GM04504 (cell line): ENCODE measurements at places on chromosomes 7 and 10.

GRCh38 chr10:97546456-97547270 lies 25.9 kb upstream of the ANKRD2 start:
- DNase-seq, result no peak

DNA sequence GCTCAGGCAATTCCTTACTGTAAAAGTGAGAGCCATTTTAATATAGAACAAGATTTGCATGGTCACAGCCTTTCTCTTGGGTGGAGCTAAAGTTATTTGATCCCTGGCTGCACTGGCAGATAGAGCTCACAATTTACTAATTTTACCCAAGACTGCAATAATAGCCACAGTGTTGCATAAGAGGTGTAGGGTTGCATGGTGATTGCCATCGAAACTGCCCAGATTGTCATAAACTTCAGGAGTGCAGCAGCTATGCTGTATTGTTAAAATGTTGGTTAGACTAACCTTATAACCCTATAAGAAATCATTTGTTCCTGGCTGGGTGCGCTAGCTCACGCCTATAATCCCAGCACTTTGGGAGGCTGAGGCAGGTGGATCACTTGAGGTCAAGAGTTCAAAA lies 50.0 kb downstream of the VCL start:
- peak; percentile 58 for DNase-seq

DNA sequence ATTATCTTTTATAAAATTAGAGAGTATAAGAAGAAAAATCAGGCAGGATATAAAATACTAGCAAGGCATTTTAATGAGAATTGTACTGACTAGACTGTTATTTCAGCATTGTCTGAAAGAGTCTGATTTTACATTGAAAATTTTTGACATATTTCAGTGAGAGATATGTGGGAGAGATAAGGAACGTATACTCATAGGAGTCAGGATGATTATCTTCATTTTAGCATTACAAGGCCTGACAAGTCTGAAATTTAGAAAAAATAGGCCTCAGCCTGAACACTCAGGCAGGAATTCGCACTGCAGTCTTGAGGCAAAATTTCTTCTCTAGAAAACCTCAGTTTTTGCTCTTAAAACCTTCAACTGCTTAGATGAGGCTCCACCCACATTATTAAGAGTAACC lies 386.0 kb downstream of the HGF start:
- no peak for DNase-seq

- no peak for DNase-seq
Observed at GRCh38 chr7:134446923-134447322, 12.0 kb downstream of the AKR1B1 start.

DNA sequence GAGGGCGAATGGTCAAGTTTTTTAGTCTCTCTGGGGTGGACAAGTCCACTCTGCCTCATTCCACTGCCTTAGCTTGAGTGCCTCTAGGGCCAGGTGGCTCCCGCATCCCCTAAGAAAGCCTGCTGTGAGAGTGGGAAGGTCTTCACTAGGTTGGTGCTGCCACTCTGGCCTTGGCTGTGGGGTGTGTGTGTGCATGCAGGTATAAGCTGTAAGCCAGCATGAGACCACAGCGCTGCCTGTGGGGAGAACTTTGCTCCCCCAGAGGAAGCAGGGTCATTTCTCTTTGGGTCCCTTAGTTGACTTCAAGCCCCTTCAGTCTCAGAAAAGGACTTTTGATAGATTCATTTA lies 25.5 kb upstream of the PCBD1 start:
- DNase-seq, result no peak

- no peak for DNase-seq
Observed at GRCh38 chr7:43004082-43004481, 71.9 kb downstream of the MRPL32 start.

DNA sequence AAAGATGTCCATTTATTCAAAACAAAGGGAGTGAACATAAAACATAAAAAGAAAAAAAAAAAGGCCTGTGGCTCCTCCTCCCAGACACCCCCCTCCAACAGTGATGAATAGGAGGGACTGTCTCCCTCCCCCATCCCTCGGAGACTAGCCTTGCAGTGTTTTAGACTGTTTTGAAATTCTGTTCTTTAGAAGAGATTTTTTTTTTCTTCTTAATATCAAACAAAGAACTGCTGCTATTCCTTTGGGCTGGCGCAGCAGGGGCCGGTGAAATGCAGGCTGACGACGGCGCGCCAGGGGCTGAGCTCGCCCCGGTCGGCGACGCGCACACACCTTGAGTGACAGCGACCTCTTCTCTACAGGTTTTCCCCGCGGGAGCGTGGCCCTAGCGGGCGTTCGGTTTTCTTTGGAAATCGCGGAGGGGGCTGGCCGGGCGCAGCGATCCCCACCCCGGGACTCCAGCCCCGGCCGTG lies at the start of gene LANCL2:
Gene LANCL2, plus strand, starts transcription at position 133 of the 470 bp plus-strand sequence. CDS start 689 bp downstream, outside the sequence.
- DNase-seq, result no peak

DNA sequence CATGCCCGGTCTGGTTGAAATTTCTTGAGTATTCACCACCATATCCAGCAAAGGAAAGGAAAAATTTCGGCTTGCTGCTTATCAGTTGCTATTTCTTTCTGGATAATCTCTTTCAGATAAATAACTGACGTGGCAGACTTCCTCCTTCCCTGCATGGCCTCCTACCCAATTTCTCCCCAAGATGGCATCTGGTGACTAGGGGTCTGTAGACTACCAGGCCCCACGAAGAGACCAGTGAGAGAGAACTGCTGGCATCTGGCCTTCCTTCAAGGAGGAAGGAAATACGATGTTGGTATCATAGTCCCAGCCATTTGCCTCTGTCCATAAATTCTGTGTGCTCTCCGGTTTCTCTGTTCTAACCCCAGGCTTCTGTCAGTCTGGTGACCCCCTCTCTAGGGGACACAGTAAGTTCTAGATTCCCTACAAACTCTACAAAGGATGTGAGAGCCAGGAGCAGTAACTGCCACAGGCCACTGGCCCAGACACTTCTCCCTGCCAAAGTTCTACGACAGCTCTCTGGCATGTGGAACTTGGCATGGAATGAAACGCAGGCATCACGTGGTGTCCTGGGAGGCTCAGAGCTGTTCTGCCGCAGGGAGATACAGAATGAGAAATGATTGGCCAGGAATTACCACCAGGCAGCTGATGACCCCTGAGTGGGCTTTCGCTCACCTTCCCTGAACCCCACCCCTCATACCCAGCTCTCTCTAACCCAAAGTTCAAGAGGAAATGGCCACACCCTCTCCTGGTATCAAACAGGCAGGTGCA lies 30.0 kb upstream of the MSRB2 start:
- peak; percentile 68 for DNase-seq

- DNase-seq, result no peak
Observed at GRCh38 chr10:58754469-58755339, 242.0 kb downstream of the BICC1 start.

- DNase-seq, result peak; percentile 61
Observed at GRCh38 chr7:93921607-93922566, at the start of gene GNG11. Gene GNG11, plus strand, starts transcription at chr7:93921735. Its CDS starts 403 bp downstream, at chr7:93922138.

- no peak for DNase-seq
Observed at GRCh38 chr7:86991093-86991769, 68.2 kb downstream of the ELAPOR2 start.

GRCh38 chr7:139494835-139495579 lies 11.5 kb upstream of the KLRG2 start:
- no peak for DNase-seq

DNA sequence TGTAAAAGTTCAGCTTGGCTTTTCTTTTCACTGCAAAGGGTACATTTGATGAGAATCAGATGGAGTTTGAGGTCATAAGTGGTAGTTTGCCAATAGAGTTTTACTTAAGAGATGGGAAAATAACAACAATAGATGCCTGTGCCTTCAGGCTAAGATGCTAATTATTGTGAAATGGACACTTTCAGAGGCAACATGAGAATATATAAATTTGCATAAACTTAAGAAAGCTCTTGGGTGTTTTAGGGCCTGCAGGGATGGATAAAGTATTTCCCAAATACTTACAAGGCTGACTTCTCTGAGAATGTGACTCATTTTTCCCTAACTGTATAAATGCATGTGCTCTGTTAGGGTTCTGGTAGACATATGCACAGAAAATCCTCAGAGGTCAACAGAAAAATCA lies 200.3 kb upstream of the SVIL start:
- no peak for DNase-seq

DNA sequence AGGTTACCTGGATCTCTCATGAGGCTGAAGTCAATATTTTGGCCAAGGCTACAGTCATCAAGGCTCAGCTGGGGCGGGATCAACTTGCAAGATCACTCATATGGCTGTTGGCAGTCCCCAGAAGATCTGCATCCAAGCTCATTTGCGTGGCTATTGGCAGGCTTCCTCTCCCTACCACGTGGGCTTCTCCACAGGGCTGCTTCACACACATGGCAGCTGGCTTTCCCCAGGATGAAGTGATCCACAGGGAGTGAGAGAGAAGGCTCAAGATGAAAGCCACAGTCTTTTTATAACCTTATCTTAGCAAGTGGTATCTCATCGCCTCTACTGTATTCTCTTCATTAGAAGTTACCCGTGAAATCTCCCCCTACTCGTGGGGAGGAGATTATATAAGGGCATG lies 167.4 kb downstream of the TMEM26 start:
- DNase-seq, result no peak

- no peak for DNase-seq
Observed at GRCh38 chr10:125137601-125138438, 22.5 kb downstream of the CTBP2 start.

DNA sequence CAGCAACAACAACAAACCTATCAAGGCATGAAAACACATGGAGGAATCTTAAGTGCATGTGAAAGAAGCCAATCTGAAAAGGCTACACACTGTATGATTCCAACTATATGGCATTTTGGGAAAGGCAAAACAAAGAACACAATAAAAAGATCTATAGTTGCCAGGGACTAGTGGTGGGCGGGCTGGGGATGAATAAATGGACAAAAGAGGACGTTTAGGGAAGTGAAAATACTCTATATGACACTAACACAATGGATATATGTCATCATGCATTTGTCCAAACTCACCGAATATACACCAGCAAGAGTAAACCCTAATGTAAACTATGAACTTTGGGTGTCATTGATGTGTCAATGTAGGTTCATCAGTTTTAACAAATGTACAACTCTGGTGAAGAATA lies 89.1 kb downstream of the SEMA3E start:
- no peak for DNase-seq

DNA sequence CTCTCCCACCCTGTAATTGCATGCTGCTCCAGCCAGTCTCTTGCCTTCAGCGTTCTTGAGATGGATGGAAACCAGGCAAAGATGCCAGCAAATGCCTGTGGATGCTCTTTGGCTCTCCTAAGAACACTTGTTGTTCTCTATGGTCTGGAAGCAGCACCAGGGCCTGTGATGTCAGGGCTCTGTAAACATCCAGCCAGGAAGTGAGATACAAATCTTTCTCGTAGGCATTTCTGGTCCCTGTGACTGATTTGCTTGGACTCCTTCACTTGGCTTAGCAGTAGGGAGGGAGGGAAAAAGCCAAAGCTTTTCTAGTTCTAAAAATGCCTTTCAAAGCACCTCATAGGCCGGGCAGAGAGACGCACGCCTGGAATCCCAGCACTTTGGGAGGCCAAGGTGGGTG lies 201.3 kb downstream of the REEP3 start:
- peak; percentile 32 for DNase-seq

DNA sequence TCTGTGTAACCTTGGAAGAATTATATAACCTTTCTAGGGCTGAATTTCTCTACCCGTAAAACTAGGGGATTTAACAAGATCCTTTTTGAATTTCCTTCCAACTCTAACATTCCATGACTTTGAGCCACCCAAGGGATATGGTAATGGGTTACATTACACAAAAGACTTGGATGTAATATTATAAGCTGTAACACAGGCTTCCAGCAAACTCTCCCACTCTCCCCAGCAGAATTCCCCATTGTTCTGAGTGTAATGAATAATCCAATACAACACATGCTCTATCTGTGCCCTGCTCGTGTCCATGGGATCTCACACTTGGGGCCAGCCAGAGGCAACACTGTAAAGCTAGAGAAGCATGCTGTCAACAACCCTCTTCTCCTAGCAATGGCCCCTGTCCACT lies 790.6 kb upstream of the AUTS2 start:
- DNase-seq, result no peak

DNA sequence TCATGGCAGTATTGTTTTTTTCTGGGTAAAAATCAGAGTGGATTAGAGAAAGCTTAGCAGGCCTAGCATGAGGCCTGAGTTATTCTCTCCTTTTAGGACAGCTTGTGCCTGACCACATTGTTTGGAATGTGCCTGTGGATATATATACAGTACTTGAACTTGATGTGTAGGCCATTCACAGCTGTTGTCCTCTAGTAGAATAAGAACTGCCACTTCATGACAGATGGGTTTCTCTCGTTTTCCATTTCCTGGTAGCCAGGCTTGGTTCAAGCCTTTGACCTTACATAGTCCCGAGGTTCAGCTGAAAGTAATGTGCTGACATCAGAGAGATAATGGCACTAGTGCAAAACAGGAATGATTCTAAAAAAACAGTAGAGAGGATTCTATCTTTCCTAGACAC lies 473.9 kb downstream of the AUTS2 start:
- DNase-seq, result no peak

DNA sequence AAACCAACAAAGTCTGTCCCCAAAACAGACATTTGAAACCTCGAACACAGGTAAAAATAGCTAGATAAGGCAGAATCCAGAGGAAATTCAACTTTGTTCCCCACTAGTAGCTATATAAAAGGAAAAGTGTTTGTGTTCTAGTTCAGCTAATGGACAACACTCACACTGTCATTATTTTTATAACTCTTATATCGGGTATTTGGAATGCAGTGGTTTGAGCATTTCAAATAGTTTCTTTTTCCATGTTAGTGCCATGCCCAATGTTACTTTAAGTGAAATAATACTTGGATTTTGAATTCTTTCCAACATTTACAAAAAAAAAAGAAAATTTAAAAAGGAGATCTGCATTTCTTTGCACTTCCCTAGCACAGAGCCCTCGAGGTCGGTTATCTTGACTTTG lies 213.6 kb downstream of the DOCK4 start:
- DNase-seq, result no peak

GRCh38 chr7:34222316-34222715 lies 317.0 kb downstream of the BMPER start:
- DNase-seq, result no peak

DNA sequence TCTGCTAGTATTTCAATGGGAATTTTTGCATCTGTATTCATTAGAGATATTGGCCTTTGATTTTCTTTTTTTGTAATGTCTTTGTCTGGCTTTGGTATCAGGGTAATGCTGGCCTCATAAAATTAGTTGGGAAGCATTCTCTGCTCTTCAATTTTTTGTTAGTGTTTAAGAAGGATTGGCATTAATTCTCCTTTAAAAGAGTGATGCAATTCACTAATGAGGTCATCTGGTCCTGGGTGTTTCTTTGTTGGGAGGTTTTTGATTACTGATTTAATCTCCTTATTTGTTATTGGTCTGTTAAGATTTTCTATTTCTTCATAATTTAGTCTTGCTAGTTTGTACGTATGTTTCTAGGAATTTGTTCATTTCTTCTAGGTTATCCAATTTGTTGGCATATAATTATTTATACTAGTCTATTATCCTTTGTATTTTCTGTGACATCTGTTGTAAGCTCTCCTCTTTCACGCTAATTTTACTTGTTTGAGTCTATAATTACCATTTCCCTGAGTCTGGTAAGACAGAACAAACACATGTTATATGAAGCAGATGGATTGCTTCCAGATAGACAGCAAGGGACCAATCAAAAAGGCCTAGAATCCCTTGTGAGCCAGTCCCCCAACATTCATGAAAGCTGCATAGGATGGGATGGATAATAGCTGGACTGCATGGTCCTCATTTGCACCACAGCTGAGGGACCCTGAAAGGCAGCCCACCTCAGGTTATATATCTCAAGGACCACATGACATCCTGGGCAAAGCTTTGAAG lies 54.4 kb downstream of the MTPAP start:
- no peak for DNase-seq
